ENCODE measurements at places on chromosomes 12 and 14. TPM values are rescaled to one million over a fixed set of nuclear protein-coding genes. Genes with fewer than 3 reads are reported as not detected.

DNAH10 gene
- 0.16 TPM for total RNA-seq

CLEC2D gene
- total RNA-seq = 3.7 TPM

KRT2 gene
- not detected for total RNA-seq

CHD8 gene
- total RNA-seq = 39.0 TPM

MGAT4C gene
- not detected for total RNA-seq

ESPL1 gene
- 9.4 TPM for total RNA-seq

KRT6C gene
- not detected for total RNA-seq

CEBPE gene
- total RNA-seq = not detected

MVK gene
- 17.8 TPM for total RNA-seq

RNASE11 gene
- not detected for total RNA-seq

AMDHD1 gene
- total RNA-seq = 0.06 TPM

PSMD9 gene
- 135 TPM for total RNA-seq

FBXL14 gene
- total RNA-seq = 17.1 TPM

CARMIL3 gene
- total RNA-seq = not detected

PTGDR gene
- total RNA-seq = not detected

AKAP5 gene
- 0.32 TPM for total RNA-seq

HHIPL1 gene
- 1.9 TPM for total RNA-seq

TMCC3 gene
- total RNA-seq = 21.7 TPM

ACOT4 gene
- 0.49 TPM for total RNA-seq

TCP11L2 gene
- 44.7 TPM for total RNA-seq

PFDN5 gene
- total RNA-seq = 467 TPM

CS gene
- total RNA-seq = 90.7 TPM

GZMB gene
- not detected for total RNA-seq

ZNF268 gene
- total RNA-seq = 29.3 TPM

LRRK2 gene
- 1.2 TPM for total RNA-seq

P3H3 gene
- total RNA-seq = 30.2 TPM

GPR162 gene
- total RNA-seq = 1.5 TPM

P2RX2 gene
- total RNA-seq = not detected

NEUROD4 gene
- not detected for total RNA-seq

OAS1 gene
- 31.3 TPM for total RNA-seq

ARL1 gene
- total RNA-seq = 128 TPM

ANKRD9 gene
- total RNA-seq = 8.4 TPM

ASCL1 gene
- total RNA-seq = not detected

MAP3K9 gene
- 0.13 TPM for total RNA-seq

C12orf76 gene
- total RNA-seq = 20.3 TPM

FGD4 gene
- 42.9 TPM for total RNA-seq

PPP1R36 gene
- 0.57 TPM for total RNA-seq

KLRC2 gene
- not detected for total RNA-seq

TTC9 gene
- total RNA-seq = 0.06 TPM

SLCO1B3 gene
- total RNA-seq = not detected

LBHD2 gene
- total RNA-seq = not detected

RTN1 gene
- total RNA-seq = 0.16 TPM

CLEC14A gene
- total RNA-seq = 339 TPM

ERH gene
- total RNA-seq = 261 TPM

SYCP3 gene
- not detected for total RNA-seq

HEATR5A gene
- total RNA-seq = 50.3 TPM

FAM181A gene
- total RNA-seq = not detected

ADCY6 gene
- total RNA-seq = 66.6 TPM

YBX3 gene
- 196 TPM for total RNA-seq

NKX2-1 gene
- not detected for total RNA-seq

Data from bladder microvascular endothelial cell (primary cell).